ENCODE measurements at places on chromosomes 6 and 20. TPM values are rescaled to one million over a fixed set of nuclear protein-coding genes. Genes with fewer than 3 reads are reported as not detected.

The GJA10 gene
- not detected for total RNA-seq

DNA sequence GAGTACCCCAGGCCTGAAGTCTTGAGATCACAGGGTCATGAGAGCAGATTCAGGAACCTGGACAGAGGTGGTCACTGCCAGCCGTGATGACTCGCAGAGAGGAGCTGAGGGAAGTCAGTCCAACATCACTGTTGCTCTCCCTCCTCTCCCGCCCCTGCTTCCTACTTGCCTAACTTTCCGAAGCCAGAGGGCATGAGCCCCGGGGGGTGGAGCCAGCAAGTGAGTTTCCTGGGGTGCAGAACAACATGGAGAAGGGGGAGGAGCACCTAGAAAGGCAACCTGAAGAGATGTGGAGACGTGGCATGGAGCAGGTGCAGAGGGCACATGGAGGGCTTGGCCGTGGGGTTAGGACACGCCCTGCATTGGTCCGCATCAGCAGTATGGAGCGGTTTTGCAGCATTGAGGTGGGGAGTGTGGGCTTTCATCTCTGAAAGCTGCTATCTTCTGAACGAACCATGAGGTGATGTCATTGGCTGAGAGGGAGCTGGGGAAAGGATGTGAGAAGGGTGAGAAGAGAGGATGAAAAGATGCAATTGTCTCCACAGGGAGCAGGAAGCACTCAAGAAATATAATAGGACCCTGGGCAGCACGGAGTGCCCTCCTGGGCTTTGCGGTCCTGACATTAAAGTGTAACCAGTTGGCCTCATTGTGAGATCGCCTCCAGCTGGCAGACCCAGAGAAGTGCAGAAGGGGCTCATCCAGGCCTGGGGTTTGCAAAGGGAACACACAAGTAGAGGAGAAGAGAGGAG, 25.0 kb downstream of the GDAP1L1 start:
- H3K4me3 ChIP-seq: no peak overlapping the region
- DNase-seq: no peak
- no peaks in the 10 kb centered on the region for H3K27me3 ChIP-seq
- no peaks in the 10 kb centered on the region for H3K4me1 ChIP-seq
- no peaks in the 10 kb centered on the region for H3K36me3 ChIP-seq
- no peak overlapping the region for H3K27ac ChIP-seq

- no peak overlapping the region for H3K27ac ChIP-seq
- H3K4me1 ChIP-seq: no peaks in the 10 kb centered on the region
- DNase-seq: no peak
- H3K27me3 ChIP-seq: no peaks in the 10 kb centered on the region
- H3K36me3 ChIP-seq: no peaks in the 10 kb centered on the region
Observed at GRCh38 chr6:140134224-140134623, 759.8 kb upstream of the CITED2 start.

The IFNGR1 gene
- total RNA-seq: 97.4 TPM

- no peaks in the 10 kb centered on the region for H3K27me3 ChIP-seq
- DNase-seq: no peak
- H3K27ac ChIP-seq: no peak overlapping the region
- no peak overlapping the region for H3K4me3 ChIP-seq
- no peaks in the 10 kb centered on the region for H3K36me3 ChIP-seq
Observed at GRCh38 chr6:137816133-137816579, 50.9 kb upstream of the TNFAIP3 start.

DNA sequence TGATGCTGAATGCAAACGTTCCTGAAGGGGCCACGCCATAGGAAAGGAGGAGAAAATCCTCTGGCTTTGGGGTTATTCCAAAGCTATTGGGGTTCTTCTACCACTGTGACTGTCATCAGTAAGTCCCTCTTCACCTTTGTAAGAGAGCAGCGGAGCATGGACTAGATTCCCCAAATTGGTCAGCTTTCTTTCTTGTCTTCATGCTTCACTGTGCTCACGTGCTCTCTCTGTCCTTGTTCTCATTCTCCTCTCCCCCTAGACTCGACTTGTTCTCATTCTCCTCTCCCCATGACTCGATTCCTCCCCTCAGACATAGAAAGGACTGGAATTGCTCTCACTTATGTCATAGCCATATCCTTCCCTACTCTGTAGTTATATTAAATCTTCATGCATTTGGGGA, 54.8 kb upstream of the ADGRG6 start:
- H3K4me1 ChIP-seq: no peaks in the 10 kb centered on the region
- H3K36me3 ChIP-seq: no peaks in the 10 kb centered on the region

DNA sequence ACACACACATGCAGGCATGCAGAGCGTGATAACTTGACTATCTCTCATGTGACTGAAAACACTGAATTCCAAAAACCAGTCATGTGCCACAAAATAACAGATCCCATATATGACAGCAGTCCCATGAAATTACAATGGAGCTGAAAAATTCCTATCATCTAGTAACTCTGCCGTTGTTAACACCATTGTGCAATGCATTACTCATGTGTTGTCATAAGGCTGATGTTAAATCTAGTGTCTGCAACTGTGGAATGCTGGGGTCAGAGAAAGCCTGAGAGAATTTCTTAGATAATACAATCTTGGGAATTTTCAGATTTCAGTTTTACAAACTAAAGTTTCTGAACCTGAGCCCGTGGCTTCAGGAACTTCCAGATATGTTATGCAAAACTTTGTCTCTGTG, 70.2 kb downstream of the LYRM4 start:
- no peak overlapping the region for H3K4me3 ChIP-seq
- DNase-seq: no peak
- H3K27ac ChIP-seq: no peak overlapping the region
- H3K4me1 ChIP-seq: peaks cover 5% of the 10 kb centered on the region

GRCh38 chr6:45432977-45433376, 55.2 kb upstream of the SUPT3H start:
- no peak overlapping the region for H3K27ac ChIP-seq
- peaks cover 8% of the 10 kb centered on the region for H3K4me1 ChIP-seq
- DNase-seq: no peak

DNA sequence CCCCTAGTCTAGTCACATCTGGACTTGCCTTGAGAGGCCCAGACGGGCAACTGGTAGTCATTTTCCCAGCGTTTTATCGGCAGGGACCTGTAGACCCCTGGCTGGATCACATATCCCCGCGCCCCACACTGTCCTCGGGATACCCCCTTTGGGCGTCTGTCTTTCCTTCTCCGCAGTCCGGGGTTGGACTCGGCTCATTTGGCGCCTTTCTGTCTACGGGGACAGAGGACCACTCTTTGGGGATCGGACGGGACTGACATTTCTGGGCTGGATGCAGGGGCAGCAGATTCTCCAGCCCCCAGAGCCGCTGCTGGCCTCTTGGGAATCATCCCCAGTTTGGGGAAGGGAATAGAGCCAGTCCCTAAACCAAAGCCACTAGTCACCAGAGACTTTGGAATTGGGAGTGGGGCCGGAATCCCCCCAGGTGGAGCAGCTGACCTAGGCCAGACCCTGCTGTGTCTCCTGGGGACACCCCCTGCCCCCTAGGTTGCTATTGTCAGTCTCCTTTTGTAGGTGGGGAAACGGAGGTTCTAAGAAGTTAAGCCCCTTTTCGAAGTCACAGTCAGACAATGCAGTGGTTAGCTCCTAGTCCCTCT, 734 bp downstream of the FAM110A start:
- peak overlapping the region; percentile 86 for H3K27ac ChIP-seq
- H3K36me3 ChIP-seq: no peaks in the 10 kb centered on the region
- no peak for DNase-seq
- H3K27me3 ChIP-seq: no peaks in the 10 kb centered on the region
- H3K4me3 ChIP-seq: peak overlapping the region; percentile 87
- peaks cover 29% of the 10 kb centered on the region for H3K4me1 ChIP-seq

The PRPH2 gene
- total RNA-seq: 3.0 TPM

The ZFP64 gene
- total RNA-seq: 3.3 TPM

- peak overlapping the region; percentile 50 for H3K27ac ChIP-seq
- no peak overlapping the region for H3K4me3 ChIP-seq
- no peaks in the 10 kb centered on the region for H3K27me3 ChIP-seq
- DNase-seq: no peak
Observed at GRCh38 chr6:109793021-109793420, 101.9 kb downstream of the FIG4 start.

GRCh38 chr6:44169154-44169553, 10.5 kb downstream of the CAPN11 start:
- H3K36me3 ChIP-seq: no peaks in the 10 kb centered on the region
- no peaks in the 10 kb centered on the region for H3K27me3 ChIP-seq
- H3K4me1 ChIP-seq: no peaks in the 10 kb centered on the region
- no peak for DNase-seq
- no peak overlapping the region for H3K4me3 ChIP-seq

GRCh38 chr20:63053432-63054102, 46.8 kb upstream of the BHLHE23 start:
- H3K4me3 ChIP-seq: no peak overlapping the region
- peaks cover 44% of the 10 kb centered on the region for H3K27me3 ChIP-seq
- peaks cover 7% of the 10 kb centered on the region for H3K4me1 ChIP-seq

DNA sequence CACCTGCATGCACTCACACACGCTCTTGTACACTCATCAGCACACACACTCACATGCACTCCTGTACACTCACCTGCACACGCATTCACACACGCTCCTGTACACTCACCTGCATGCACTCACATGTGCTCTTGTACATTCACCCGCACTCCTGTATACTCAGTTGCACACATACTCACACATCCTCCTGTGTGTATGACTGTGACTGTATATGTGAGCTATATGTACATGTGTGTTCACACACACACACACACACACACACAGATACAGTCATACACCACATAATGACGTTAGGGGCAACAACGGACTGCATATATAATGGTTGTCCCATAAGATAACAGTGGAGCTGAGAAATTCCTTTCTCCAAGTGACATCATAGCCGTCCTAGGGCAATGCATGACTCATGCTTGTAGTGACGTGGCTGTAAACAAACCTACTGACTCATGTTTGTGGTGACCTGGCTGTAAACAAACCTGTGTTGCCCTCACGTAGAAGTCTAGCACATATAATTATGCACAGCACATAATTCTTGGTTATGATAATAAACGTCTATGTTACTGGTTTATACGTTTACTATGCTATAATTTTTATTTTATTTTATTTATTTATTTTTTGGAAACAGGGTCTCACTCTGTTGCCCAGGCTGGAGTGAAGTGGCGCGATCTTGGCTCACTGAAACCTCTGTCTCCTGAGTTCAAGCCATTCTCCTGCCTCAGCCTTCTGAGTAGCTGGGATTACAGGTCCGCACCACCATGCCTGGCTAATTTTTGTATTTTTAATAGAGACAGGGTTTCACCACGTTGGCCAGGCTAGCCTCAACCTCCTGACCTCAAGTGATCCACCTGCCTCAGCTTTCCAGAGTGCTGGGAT, 22.8 kb upstream of the TAF4 start:
- H3K36me3 ChIP-seq: no peaks in the 10 kb centered on the region
- no peaks in the 10 kb centered on the region for H3K27me3 ChIP-seq
- peaks cover 3% of the 10 kb centered on the region for H3K4me1 ChIP-seq
- peak; percentile 40 for DNase-seq

DNA sequence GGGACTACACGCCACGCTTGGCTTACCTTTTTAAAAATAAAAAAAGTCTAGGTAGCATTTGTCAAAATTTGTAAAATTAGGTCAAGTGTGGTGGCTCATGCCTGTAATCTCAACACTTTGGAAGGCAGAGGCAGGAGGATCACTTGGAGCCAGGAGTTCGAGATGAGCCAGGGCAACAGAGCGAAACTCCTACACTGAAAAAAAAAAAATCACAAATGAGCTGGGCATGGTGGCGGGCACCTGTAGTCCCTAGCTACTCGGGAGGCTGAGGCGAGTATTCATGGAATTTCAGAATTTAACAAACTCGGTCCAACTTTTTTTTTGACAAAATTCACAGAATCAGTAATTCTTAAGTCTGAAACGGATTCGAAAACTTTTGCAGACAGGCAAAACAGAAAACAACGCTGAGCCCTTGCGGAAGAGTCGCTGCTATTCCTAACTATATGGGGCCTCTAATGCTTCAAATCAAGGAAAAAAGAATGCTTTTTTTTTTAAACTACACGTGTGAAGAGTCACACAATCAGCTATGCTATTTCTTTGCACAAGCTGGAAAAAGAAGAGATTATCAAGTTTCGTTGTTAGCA, 62.9 kb downstream of the GTF2H5 start:
- peak overlapping the region; percentile 93 for H3K27ac ChIP-seq
- H3K36me3 ChIP-seq: no peaks in the 10 kb centered on the region
- H3K27me3 ChIP-seq: no peaks in the 10 kb centered on the region

The HCRTR2 gene
- not detected for total RNA-seq

The CNR1 gene
- 5.7 TPM for total RNA-seq

The FAM229B gene
- 3.9 TPM for total RNA-seq

GRCh38 chr6:92623431-92623830, 795.9 kb downstream of the EPHA7 start:
- no peak overlapping the region for H3K27ac ChIP-seq
- no peaks in the 10 kb centered on the region for H3K27me3 ChIP-seq
- no peak overlapping the region for H3K4me3 ChIP-seq
- no peak for DNase-seq
- no peaks in the 10 kb centered on the region for H3K36me3 ChIP-seq

- H3K4me3 ChIP-seq: no peak overlapping the region
- no peak for DNase-seq
- H3K27me3 ChIP-seq: no peaks in the 10 kb centered on the region
- H3K27ac ChIP-seq: no peak overlapping the region
Observed at GRCh38 chr20:32522526-32522775, 62.7 kb downstream of the NOL4L start.

- DNase-seq: no peak
- no peaks in the 10 kb centered on the region for H3K4me1 ChIP-seq
- no peak overlapping the region for H3K27ac ChIP-seq
- no peak overlapping the region for H3K4me3 ChIP-seq
Observed at GRCh38 chr6:93047033-93047432, 372.3 kb downstream of the EPHA7 start.

- no peaks in the 10 kb centered on the region for H3K4me1 ChIP-seq
- no peak for DNase-seq
- no peak overlapping the region for H3K27ac ChIP-seq
- no peaks in the 10 kb centered on the region for H3K27me3 ChIP-seq
- no peaks in the 10 kb centered on the region for H3K36me3 ChIP-seq
- H3K4me3 ChIP-seq: no peak overlapping the region
Observed at GRCh38 chr6:115896538-115897129, 164.1 kb downstream of the FRK start.

The COL9A1 gene
- not detected for total RNA-seq

GRCh38 chr6:168826726-168827585, 386.0 kb downstream of the SMOC2 start:
- no peak overlapping the region for H3K27ac ChIP-seq
- peaks cover 5% of the 10 kb centered on the region for H3K27me3 ChIP-seq
- no peak overlapping the region for H3K4me3 ChIP-seq
- DNase-seq: no peak
- H3K4me1 ChIP-seq: no peaks in the 10 kb centered on the region
- H3K36me3 ChIP-seq: no peaks in the 10 kb centered on the region

The SNAP25 gene
- not detected for total RNA-seq

DNA sequence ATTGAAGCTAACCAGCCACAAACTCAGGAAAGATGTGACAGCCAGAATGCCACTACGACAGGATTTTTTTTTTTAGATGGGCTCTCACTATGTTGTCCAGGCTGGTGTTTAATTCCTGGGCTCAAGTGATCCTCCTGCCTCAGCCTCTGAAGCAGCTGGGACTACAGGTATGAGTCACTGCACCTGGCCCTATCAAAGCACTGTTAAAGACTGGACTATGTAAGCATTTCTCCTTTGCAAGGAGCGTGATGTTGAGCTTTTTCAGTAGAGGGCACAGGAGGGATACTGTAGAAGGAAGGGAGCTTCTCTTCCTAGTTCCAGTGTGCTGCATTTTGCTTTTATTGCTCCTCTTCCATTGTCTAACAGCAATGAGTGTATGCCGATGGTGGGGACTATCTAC, 35.8 kb downstream of the ZBTB9 start:
- H3K27me3 ChIP-seq: no peaks in the 10 kb centered on the region
- no peaks in the 10 kb centered on the region for H3K36me3 ChIP-seq
- H3K4me3 ChIP-seq: no peak overlapping the region
- H3K27ac ChIP-seq: no peak overlapping the region

All from gastrocnemius medialis (tissue), 4 donors.